ENCODE measurements at places on chromosomes 12 and 14.

DNA sequence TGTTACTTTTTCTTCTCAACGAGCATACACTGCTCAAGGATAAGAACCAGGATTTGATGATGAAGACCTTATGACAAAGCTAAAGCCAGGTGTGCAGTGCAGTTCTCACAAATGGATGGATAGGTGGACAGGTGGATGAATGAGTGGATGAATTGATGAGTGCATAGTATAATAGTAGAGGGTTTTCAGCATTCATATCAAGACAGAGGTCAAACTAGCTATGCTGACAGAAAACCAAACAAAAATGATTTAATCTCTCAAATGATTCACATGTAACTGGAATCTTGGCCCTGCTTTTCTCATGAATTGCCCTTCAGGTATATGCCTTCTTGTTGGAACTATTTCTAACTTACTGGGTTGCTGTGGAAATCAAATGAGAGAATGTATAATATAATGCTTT lies 240.9 kb downstream of the BCAT1 start:
- no peak for DNase-seq

- DNase-seq = no peak
These were observed 10.9 kb upstream of the ITGB7 start for GRCh38 chr12:53217931-53218307.

DNA sequence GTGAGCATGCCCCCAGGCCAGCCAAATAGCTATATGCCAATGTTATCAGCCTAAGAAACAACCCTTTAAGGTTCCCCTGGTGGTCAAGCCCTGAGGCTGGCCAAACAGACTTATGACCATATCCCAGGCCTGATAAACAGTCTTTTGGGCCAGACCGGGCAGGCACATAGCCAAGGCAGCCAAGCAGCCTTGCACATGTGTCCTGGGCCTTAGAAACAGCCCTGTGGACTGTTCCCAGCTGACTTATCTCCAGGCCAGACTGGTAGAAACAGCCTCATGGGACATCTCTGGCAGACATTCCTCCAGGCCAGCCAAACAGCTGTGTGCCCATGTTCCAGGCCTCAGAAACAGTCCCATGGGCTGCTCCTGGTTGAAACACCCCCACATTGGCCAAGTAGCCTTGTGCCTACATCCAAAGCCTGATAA lies 295.0 kb upstream of the MGAT4C start:
- DNase-seq = no peak

GRCh38 chr12:106973545-106973944 lies 13.4 kb downstream of the MTERF2 start:
- DNase-seq = no peak

GRCh38 chr12:15892645-15893259 lies 10.6 kb downstream of the STRAP start:
- DNase-seq = no peak

DNA sequence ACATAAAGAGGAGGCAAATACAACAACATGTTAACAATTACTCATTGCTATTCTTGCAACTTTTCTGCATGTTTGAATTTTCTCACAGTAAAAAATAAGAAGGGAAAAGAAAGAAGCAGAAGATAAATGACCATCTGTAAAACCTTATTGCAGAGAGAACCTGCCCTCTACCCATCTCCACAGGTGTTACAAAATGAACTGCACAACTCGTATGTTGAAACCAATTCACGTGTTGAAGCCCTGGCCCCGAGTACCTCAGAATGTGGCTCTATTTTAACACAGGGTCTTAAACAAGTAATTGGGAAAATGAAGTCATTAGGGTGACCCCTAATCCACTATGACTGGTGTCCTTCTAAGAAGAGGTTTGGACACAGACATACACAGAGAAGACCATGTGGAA lies 39.5 kb downstream of the FOXN3 start:
- DNase-seq = no peak
